CD4-positive, alpha-beta T cell treated with Interleukin-17A for 1 hour (primary cell): ENCODE measurements at places on chromosomes 4 and X.

DNA sequence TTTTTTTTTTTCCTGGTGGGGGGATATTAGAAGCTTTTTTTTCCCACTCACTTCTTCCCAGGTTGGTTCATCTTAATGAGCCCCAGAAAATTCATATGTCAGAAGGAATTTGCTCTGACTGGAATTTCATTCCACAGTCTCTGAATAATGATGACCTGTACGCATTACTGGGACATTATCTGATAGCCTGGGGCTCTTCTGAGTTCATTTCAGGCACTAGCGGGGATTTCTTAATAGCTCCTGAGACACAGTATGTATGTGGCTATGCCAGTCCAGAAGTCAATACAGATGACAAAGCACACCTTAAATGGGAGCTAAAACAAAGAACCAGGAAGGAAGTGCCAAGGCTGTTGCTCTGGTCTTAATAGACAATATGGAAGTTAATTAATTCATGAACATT, 295.2 kb upstream of the IGFBP7 start:
- DNase-seq: no peak

DNA sequence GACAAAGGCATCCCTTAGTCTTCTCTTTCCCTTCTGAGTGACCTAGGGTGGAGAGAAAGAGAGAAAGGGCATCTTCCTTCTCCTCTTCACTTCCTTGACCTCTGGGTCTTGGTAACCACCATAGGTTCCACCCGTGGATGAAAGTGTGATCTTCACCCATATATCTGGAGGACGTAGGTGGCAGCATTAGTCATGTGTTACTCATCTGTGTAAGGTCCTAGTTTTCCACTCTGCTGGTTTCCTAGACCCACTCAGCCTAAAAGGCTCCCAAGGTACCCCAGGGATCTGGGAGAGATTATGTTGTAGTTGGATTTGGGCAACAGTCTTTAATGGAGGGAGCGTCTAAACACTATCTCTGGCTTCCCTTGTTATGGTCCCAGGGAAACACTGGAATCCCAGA, 45.5 kb upstream of the RAB9B start:
- no peak for DNase-seq

- no peak for DNase-seq
Measured at GRCh38 chr4:152729466-152729865, 49.7 kb upstream of the TMEM154 start.

DNA sequence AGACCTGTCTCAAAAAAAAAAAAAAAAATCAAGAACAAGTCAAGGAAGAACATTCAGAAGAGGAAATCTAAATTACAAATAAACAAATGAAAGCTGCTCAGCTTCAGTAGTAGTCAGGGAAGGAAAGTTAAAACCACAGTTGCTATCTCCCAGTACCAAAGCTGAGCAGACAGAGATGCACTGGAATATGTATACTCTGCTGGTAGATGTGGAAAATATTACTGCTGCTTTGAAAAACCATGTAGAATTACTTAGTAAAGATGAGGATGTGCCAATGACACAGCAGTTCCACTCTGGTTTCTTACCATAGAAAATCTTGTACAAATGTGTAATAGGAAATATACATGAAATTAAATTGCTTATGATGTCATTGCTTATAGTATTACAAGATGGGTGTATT, 25.1 kb upstream of the PRKX start:
- no peak for DNase-seq

DNA sequence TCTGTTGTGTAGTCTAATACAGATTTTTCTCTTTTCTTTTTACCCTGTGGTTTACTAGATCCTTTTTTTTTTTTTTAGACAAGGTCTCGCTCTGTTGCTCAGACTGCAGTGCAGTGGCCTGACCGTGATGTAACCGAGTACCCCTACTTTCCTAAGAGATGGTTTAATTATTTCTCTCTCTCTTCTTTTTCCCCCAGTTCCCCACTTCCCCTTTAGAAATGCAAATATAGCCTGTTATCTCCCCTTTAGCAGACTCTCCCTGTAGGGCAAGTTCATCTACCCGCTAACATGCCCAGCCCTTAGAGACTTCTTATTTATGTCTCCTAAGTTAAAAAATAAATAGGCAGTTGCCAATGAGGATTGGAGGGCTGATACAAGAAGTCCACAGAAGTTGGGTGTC, 4.5 kb downstream of the SNX25 start:
- no peak for DNase-seq

GRCh38 chrX:16867947-16868346, 2.2 kb downstream of the RBBP7 start:
- no peak for DNase-seq

GRCh38 chr4:182741914-182742313, 175.3 kb downstream of the DCTD start:
- no peak for DNase-seq
